Stimulated activated CD4-positive, alpha-beta T cell treated with anti-CD3 and anti-CD28 coated beads, Interleukin-15, amount 100 ng/mL, for 1 hour (primary cell): ENCODE measurements at places on chromosomes 1 and 21.

GRCh38 chr1:40745176-40745575 lies 38.4 kb upstream of the KCNQ4 start:
- no peak for DNase-seq

GRCh38 chr1:183589874-183590243 lies 400 bp downstream of the NCF2 start:
- DNase-seq: no peak

DNA sequence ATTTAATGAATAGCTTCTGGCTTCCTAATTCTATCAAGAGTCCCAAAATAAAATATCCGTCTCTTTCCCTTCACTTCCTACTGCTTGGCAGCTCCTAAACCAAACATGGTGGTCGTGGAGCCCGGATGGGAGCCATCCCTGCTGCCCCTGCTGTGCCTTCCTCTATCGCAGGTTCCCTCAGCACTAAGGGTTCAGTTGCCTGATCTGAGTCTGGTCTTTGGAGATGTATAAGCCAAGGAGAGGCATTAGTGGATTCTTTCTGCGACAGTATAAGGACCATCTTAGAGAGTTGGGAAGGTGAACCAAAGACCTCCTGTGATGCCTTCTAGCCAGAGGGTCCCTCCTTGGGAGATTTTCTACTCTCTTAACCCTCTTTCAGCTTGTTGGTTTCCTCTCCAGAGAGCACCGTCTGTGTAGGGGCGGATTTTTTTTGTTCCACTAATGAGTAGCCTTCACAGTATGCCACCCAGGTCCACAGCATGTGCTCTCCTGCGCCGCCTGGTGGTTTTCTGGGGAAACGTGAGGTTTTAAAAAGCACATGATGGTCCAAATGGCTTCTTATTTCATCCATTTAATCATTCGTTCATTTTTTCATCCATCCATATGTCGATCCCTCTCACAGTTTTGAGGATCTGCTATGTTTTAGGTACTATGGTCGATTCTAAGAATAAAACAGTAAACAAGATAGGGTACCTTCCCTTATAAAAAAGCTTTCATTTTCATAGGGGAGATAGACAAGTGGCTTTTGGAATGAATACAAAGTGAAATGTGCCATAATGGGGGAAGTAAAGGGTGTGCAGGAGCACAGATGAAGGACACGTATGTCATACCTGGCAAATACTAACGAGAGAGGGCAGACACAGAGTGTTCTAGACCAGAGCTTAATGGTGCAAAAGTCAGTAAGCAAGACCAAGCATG lies 71.0 kb downstream of the NFASC start:
- DNase-seq: peak; percentile 23

- no peak for DNase-seq
Measured at GRCh38 chr1:202229376-202229775, 35.8 kb downstream of the LGR6 start.

DNA sequence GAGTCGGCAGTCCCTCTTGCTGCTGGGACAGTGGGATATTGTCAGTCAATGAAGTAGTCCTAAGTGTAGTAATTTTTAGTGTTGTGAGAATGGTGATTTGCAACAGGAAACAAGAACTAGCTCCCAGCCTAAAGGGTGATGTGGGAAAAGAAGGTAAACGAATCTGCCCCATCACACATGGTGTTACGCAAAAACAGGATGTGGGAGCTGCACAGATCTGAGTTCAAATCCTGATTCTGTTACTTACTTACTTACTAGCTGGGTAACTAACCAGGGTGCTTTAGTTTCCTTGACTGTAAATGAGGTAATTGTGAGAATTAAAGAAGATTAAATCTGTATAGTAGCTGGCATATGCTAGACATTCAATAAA lies 22.3 kb downstream of the NAV1 start:
- DNase-seq: no peak

DNA sequence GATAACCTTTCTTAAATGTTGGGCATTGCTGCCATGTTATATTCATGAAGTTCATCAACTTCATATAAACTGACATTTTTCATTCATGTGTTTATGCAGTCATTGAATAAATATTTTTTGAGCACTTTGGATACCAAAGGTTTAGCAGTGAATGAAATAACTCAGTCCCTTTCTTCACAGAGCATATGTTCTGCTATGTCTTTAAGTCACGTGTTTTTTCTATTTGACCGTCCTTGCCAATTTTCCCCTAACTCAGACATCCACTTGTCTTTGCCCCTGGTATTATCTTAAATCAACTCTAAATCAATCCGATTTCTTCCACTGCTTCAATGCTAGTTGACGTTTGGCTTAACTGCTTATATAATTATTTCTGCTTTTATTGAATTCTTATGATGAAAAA lies 16.6 kb downstream of the ADARB1 start:
- DNase-seq: no peak

GRCh38 chr1:10132852-10133251 lies 77.5 kb upstream of the KIF1B start:
- DNase-seq: no peak

GRCh38 chr1:232952514-232953499 lies 2.4 kb downstream of the NTPCR start:
- DNase-seq: no peak

GRCh38 chr1:156667968-156668709 lies 9.1 kb downstream of the NES start:
- DNase-seq: no peak

DNA sequence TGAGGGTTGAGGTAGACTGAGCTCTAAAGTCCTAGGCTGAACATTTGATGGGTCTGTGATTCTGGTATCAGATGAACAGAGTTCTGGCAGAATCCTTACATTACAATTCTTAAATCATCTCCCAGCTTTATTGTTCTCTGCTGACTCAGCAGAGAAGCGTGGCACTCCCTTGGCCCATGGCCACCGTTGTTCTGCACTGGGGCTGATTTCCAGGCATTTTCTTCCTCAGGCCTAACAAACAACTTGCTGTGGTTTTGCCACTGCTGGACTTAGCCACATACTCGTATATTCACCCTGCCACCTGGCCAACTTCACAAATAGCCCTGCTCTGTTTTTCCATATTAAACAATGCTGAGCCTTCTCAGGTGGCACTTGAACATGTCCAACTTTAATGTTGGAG lies 223.2 kb downstream of the TNR start:
- DNase-seq: no peak

DNA sequence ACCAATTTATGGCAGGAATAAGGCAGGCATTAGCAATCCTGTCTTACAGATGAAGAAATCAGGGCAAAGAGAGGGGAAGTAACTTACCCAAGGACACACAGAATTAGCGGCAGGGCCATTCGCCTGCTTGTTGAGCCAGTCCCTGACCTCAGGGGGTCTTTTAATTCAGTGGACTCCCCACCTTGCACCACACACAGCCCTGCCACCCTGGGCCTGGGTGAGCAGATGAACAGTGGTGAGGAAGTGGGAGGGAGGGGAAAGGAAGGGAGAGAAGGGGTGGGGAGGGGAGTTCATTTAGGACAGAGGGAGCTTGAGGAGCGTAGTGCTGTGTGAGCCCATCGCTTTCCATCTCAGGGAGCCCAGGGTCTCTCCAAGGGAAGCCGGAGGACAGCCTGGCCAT lies 34.7 kb downstream of the GLIS1 start:
- no peak for DNase-seq

- no peak for DNase-seq
Measured at GRCh38 chr1:236269439-236269838, 12.3 kb downstream of the ERO1B start.

DNA sequence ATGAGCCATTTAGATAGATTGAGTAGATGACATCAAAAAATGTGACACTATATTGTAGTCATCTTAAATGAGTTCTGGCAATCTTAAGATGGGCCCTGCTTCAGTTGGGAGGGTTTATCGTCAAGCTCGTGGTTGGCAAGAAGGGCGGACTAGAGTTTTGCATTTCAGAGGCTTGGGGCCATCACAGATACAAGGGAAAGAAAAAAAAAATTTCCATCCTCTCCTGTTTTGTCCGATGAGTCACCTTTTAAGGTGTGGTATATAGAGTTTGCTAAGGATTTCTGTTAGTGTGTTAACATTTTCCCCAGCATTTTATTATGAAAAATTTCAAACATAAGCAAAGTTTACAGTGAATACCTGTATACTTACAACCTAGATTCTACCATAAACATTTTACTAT lies 31.8 kb upstream of the KCNQ4 start:
- no peak for DNase-seq

DNA sequence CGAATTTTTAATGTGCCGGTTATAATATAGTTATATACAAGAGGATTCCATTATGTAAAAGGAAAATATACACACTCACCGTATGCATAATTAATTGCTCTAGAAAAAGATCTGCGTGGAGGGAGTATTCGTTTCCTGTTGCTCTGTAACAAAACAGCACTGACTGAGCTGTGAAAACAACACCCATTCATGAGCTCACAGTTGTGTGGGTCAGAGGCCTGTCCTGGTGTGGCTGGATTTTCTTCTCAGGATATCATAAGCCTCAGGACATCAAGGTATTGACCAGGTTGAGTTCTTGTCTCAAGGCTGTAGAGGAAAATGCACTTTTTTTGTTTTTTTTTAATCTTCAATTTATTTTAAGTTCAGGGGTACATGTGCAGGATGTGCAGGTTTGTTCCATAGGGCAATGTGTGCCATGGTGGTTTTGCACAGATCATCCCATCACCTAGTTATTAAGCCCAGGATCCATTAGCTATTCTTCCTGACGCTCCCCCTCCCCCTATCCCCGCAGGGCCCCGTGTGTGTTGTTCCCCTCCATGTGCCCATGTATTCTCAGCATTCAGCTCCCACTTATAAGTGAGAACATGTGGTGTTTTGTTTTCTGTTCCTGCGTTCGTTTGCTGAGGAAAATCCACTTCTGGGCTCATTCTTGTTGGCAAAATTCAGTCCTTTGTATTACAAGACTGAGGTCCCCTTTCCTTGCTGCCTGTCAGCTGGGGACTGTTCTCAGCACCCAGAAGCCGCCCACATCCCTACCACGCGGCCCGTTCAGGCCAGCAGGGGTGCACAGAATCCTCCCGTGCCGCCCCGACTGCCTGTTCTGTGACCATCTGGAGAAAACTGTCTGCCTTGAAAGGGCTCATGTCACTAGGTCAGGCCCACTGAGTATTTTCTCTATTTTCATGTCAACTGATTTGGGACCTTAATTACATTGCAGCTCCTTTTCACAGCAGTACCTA lies 87.4 kb upstream of the ERRFI1 start:
- DNase-seq: no peak

DNA sequence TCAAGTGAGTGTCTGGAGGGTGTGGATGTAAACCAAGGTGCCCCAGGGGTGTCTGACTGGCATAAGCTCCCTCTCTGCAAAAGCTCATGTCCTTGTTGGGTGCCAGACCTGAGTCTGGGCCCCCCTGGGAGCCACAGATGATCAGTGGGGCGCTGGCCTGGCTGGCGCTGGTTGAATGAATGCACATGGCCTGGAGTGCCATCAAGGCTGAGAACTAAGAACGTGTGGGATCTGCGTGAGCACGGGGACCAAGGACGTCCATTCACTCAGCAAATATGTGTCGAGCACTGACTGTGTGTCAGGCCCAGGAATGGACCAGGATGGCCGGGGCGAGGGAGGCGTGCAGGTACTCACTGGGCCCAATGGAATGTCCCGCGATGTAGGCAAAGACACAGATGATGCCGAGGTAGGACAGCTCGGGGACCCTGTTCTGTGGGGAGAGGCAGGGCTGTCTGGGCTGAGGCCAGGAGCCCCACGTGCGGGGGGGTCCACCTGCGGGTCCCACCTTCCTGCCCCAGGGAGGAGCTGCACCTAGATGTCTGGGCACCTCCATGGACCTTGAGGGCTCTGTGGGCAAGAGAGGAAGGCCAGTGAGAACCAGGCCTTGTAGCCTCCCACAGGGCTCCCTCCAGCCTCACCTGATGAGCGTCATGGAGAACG lies 19.1 kb downstream of the SLC2A7 start:
- no peak for DNase-seq

DNA sequence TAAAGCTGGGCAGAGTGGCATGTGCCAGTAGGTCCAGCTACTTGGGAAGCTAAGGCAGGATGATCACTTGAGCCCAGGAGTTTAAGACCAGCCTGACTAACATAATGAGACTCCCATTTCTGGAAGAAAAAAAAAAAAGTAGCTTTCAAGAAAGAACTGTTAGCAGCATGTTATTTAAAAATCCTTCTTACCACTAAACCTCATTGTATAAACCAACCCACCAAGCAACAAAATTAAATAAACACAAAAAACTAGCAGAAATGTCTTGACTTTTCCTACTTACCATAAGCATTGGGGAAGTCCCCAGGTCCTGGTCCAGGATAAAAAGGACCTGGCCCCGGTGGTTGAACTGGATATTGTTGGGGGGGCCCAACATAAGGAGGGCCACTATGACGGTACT lies 192.9 kb upstream of the HP1BP3 start:
- DNase-seq: no peak

DNA sequence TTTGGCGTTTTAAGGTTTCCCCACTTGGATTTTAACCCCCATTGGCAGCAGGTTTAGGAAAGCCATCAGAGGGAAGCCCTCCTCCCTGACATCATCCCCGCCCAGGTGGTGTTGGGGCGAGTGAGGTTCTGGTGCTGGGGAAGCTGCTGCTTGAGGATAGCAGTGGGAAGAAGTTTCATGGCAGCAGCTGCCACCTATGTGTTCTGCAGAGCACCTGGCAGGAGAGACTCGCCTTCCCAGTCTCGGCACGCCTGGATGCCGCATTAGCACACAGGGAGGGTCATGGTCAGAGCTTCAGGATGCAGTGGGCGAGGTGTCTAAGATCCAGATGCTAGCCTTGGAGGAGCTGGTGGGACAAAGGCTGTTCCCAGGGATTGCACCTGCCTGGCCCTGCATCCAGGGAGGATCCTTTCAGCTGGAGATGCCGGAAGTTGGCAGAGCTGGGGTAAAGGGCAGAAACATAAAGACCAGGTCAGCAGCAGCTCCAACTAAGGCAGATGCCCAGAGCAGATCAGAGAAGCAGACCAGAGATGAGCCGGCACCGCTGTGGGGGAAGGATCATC lies 33.9 kb downstream of the ABCG1 start:
- DNase-seq: no peak

DNA sequence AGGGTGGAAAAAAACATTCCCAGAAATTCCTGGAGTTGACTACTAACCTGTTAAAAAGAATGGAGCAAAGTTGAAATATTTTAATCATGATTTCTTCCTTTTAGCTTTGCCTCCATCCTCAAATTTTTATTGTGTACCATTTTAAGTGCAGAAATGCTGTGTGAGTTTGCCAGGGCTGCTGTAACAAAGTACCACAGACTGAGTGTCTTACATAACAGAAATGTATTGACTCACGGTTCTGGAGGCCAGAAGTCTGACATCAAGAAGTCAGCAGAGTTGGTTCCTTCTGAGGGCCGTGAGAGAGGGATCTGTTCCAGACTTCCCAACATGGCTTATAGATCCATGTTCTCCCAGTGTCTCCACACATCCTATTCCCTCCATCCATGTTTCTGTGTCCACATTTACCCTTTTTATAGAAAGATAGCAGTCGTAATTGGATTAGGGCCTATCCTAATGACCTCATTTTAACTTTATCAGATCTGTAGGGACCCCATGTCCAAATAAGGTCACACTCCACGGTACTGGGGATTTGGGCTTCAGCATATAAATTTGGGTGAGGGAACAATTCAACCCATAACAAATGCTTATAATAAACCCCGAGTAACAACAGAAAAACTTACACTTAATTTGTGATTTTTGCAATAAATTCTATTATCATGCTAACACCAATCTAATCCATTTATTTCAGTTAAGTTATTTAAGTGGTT lies 12.7 kb downstream of the SNX7 start:
- no peak for DNase-seq

GRCh38 chr21:31604591-31605190 lies 54.8 kb upstream of the SOD1 start:
- peak; percentile 49 for DNase-seq

- peak; percentile 12 for DNase-seq
Measured at GRCh38 chr1:110339407-110340206, 430 bp downstream of the RBM15 start.

GRCh38 chr1:81221564-81221963 lies 579.2 kb upstream of the ADGRL2 start:
- DNase-seq: no peak

- no peak for DNase-seq
Measured at GRCh38 chr1:16029288-16029687, 7.5 kb downstream of the CLCNKA start.
